ENCODE measurements at places on chromosomes 3 and 15.

- DNase-seq = no peak
Measured at GRCh38 chr15:49103002-49103401, 52.4 kb downstream of the COPS2 start.

- no peak for DNase-seq
Measured at GRCh38 chr3:165640970-165641369, 196.3 kb downstream of the BCHE start.

DNA sequence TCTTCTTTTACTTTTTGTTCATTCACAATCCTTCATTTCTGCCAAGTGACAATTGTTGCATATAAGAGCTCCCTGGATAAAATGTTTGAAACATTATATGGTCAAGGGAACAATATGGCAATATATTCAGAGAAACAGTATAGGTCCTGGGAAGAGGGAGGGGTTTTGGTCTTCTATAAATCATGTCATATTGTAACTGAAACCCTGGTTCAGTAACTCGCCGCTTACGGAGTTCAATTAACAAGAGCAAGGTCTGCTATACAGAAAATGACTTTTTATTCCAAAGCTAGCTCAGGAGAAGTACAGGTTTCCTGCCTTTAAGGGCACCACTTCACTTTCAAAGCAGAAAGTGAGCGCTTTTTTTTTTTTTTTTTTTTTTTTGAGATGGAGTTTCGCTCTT is 522.1 kb upstream of the TGFBR2 start:
- no peak for DNase-seq

GRCh38 chr3:120163026-120163425 is 68.8 kb upstream of the GSK3B start:
- peak; percentile 61 for DNase-seq

- peak; percentile 61 for DNase-seq
Measured at GRCh38 chr15:58329781-58330671, 101.8 kb upstream of the LIPC start.

DNA sequence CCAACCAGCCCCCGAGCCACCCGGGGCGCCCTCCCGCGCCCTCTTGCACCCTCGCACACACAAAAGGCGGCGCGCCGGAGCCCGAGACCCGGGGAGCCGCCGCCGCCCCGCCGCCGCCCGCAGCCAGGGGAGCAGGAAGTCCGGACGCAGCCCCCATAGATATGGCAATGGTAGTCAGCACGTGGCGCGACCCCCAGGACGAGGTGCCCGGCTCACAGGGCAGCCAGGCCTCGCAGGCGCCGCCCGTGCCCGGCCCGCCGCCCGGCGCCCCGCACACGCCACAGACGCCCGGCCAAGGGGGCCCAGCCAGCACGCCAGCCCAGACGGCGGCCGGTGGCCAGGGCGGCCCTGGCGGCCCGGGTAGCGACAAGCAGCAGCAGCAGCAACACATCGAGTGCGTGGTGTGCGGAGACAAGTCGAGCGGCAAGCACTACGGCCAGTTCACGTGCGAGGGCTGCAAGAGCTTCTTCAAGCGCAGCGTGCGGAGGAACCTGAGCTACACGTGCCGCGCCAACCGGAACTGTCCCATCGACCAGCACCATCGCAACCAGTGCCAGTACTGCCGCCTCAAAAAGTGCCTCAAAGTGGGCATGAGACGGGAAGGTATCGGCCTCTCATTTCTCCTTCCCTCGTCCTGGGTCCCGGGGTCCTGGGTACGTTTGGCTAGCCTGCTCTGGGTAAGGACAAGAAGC is 1.6 kb downstream of the NR2F2 start:
- DNase-seq = no peak

Data from renal cortical epithelial cell (primary cell).